ENCODE measurements at places on chromosomes 6 and 20.

- no peak for DNase-seq
Observed at GRCh38 chr6:35370785-35371493, 28.6 kb downstream of the PPARD start.

DNA sequence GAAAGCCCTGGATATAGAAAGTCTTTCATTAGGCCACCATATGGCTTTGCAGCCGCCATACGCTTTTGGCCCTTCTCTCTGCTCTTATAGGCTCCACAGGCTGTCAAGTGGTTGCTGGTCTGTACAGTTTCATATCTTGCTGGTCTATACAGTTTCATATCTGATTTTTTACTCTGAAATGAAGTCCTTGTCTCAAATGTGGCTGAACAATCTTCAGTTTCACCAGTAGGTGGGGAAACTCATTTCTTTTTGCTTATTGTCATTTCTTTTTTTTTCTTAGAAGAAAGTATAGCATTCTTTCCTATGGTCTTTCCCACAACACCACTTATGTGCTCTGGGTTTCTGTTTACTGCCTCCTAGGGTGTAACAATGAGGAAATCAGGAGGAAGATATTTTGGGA lies 771.4 kb upstream of the MMS22L start:
- no peak for DNase-seq

DNA sequence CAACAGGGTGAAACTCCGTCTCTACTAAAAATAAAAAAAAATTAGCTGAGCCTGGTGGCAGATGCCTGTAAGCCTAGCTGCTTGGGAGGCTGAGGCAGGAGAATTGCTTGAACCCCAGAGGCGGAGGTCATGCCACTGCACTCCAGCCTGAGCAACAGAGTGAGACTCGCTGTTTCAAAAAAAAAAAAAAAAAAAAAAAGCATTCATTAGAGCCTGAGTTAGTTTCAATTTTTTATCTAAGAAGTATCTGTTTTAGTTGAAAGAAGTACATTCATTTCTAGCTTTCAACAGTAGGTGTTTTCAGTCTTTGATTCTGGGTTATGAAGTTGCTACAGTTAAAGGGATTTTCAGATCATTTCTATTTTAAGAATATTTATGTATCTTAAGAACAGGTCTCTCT lies 42.2 kb downstream of the ZNF292 start:
- no peak for DNase-seq

- no peak for DNase-seq
Observed at GRCh38 chr6:36387440-36388303, at the start of gene ETV7. Gene ETV7, minus strand, starts transcription at chr6:36387669. Its CDS starts 128 bp downstream, at chr6:36387541.

DNA sequence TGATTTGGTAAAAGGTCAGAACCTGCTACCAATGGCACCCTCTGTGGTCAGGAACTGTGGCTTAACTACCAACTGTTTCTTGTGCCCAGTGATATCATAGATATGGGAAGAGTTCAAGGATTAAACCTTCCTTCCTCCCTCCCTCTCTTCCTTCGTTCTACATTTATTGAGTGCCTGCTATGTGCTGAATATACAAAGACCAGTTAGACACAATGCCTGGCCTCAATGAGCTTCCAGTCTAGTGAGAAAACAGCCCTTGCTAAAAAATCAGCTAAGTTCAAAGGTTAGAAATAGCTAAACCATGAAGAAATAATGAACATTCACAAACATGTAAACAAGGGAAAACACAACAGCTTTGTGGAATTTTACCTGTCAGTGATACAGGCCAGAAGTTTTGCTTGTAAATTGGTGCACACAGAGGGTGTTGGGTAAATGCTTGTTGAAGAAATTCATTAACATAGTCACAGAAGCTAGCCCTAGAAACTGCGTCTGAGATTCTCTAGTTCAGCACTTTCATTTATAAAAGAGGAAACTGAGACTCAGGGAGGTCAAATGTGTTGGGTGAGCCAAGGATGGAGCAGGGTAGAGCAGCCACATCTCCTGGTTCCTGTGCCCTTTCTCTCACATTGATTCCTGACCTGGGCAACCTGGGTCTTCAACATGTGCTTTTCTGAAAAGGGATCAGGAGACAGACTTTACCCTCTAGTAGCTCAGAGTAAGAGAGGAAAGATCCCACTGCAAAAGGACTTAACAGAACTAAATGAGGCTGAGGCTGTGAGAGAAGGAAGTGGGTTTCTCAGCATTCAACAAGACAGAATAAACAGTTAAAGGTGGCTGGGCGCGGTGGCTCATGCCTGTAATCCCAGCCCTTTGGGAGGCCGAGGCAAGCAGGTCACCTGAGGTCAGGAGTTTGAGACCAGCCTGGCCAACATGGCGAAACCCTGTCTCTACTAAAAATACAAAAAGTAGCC lies 14.4 kb upstream of the FOXO3 start:
- no peak for DNase-seq

DNA sequence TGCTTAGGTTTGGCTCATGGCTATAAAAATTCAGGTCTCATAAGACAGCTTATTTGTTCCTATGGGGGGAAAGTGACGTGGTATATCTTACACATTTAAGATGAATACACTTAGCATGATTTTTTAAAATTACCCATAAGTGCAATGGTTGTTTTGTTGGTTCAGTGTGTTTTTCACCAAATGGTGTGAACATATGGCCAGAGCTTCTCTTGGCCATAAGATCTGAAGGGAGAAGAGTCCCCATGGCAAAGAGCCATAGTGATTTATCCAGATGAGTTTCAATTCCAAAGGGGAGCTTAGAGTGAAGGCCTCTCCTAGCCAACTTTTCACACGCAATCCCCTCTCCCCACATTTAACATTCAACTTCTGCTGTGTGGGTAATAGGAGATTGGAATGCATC lies 107.6 kb downstream of the TMEM242 start:
- no peak for DNase-seq

DNA sequence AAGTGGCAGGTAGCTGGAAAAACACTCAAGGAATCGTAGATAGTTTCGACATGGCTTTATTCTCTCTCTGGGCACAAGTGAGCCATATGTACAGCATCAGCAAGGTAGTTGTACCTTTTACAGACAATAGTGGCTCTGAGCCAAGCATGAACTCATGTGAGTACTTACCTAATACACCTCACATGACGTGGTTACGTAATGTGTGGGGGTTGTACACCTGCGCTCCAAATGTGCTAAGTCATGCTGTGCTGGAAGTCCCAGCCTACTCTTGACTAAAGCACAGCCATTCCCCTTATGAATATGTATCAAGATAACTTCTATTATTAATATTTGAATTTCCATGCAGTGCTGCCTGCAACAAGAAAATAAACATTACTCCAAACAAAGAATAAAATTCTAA lies 78.8 kb upstream of the HMGN3 start:
- no peak for DNase-seq

GRCh38 chr20:21159658-21160380 lies 33.9 kb downstream of the KIZ start:
- no peak for DNase-seq

DNA sequence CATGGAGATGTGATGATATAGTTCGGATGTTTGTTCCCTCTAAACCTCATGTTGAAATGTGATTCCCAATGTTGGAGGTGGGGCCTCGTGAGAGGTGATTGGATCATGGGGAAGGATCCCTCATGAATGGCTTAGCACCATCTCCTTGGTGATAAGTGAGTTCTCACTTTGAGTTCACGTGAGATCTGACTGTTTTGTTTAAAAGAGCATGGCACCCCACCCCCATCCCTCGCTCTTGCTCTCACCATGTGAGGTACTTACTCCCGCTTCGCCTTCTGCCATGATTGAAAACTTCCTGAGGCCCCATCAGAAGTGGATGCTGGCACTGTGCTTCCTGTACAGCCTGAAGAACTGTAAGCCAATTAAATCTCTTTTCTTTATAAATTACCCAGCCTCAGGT lies 10.9 kb downstream of the SLC32A1 start:
- DNase-seq, result no peak

DNA sequence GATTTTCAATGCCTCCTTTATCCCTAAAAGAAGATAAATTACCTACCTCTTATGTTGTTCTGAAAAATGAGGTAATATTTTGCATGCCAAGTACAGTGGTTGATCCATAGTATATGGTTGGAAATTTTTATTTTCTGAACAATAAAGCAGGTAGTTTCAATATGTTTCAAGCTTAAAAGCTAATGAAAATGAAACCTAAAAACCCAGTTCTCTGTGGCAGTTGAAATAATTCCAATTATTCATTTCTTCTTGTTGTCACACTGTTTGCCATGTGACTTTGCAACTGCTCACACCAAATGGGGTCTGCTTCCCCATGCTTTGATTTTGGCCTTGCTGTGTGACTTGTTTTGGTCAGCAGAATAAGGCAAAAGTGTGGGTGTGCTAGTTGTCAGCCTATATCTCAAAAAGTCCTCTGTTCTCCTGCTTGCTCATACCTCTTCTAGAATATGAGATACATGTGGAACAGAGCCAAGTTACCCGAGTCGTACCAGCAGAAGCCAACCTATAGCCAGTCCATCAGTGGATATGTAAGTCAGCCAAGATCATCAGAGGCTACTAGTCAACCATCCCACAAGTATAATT lies 197.2 kb upstream of the THEMIS start:
- no peak for DNase-seq

Measured in GM19239 (cell line).